ENCODE measurements at places on chromosomes 7 and 10.

GRCh38 chr10:14782691-14783363 is 8.1 kb upstream of the FAM107B start:
- no peak for DNase-seq

GRCh38 chr10:79336739-79337138 is 10.5 kb upstream of the PPIF start:
- DNase-seq, result no peak

GRCh38 chr7:121160150-121161008 is 168.4 kb upstream of the WNT16 start:
- no peak for DNase-seq

GRCh38 chr7:126557271-126557670 is 695.5 kb downstream of the GRM8 start:
- peak; percentile 6 for DNase-seq

GRCh38 chr7:47498229-47499056 is 83.5 kb downstream of the TNS3 start:
- no peak for DNase-seq

All from GM20000 (cell line).